ENCODE measurements at places on chromosomes 13 and 19.

DNA sequence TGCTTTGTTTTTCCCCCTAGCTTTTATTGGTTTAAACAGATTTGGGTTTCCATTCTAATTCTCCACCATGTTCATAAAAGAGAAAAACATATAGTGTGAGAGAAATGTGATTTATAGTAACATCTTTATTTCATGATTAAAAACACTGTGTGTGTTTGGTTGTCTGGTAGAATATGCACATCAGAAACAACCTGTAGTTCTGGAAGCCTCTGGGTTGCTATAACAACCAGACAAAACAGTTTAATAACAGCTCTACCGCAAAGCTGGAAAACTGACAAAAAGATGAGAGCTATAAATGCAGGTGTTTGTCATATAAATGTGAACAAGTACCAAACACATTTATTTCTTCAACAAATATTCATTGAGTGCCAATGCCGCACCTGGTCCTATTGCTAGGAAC, 9.8 kb downstream of the KBTBD6 start:
- DNase-seq: no peak

GRCh38 chr19:33227242-33227650, 1.6 kb upstream of the SLC7A10 start:
- no peak for DNase-seq

- no peak for DNase-seq
Measured at GRCh38 chr13:113226873-113227450, 17.5 kb downstream of the CUL4A start.

DNA sequence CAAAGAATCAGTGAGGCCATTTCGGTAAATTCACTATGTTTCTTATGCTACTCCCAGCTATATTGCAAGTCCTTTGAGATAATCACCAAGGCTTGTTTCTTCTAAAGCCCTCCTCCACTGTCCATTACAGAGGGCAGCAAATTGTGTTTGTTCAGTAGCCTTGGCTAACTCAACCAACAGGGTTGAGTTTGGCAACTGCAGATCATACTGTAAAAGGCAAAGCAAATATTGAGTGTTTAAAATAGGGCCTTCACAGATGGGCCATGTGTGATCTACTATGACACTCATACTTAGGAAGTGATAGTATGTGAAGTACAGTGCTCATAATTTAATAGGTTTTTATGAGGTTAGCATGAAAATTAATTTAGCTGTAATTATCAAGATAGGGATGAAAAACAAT, 171.3 kb downstream of the DACH1 start:
- DNase-seq: no peak

DNA sequence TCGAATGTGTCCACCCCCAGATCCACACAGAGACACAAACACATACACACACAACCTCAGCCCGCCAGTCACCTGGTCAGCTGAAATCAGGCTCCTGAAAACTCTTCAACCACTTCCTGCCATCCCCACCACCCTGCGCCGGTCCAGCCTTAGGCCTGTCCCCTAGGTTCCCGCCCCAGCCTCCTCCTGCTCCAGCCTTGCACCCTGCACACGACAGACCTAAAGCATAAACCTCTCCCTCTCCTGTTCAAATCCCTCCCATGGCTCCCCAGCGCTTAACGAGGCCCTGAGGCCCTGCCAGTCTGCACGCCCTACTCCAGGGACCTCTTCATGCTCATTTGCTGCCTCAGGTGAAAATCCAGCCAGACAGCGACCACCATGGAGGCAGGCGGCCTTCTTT, 7.1 kb downstream of the PNMA8B start:
- no peak for DNase-seq

DNA sequence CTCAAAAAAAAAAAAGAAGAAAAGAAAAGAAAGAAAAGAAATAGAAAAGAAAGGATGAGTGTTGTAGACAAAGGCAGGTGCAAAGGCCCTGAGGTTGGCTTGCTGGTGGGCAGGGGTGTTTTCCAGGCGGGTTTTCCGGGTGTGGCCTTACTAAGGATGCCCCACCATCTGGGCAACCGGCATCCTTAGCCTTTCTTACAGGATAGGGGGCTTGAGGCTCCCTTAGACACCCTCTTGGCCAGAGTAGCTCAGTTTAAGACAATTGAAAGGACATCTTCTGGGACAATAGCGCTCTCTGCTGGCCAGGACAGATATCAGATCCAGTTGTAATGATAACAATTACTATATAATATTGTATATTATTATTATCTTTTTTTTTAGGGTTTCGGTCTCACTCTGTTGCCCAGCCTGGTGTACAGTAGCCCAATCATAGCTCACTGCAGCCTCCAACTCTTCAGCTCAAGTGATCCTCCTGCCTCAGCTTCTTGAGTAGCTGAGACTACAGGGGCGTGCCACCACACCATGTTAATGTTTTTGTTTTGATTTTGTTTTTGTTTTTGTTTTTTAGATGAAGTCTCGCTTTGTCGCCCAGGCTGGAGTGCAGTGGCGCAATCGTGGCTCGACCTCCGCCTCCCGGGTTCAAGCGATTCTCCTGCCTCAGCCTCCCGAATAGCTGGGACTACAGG, 1.4 kb upstream of the QTRT1 start:
- DNase-seq: peak; percentile 44

DNA sequence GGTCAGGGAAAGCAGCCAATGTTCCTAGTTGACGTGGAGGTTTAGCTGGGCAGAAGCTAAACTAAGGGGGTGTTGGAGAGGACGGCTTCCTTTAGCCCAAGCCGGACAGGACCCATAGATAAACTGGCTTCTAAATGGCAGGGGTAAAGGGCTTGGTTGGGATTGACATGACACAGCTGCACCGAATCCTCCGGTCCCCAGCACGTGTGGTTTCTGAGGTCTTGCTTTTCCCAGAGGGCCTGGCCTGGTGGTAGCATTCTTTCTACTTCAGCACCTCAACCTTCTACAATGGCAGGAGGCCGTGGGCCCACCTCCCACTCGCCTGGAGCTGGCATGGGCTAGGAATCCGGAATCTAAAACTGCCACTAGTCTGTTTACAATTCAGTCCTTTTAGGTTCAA, 163.0 kb downstream of the FGF9 start:
- no peak for DNase-seq

- DNase-seq: no peak
Measured at GRCh38 chr19:14761607-14762006, 16.8 kb downstream of the ADGRE2 start.

DNA sequence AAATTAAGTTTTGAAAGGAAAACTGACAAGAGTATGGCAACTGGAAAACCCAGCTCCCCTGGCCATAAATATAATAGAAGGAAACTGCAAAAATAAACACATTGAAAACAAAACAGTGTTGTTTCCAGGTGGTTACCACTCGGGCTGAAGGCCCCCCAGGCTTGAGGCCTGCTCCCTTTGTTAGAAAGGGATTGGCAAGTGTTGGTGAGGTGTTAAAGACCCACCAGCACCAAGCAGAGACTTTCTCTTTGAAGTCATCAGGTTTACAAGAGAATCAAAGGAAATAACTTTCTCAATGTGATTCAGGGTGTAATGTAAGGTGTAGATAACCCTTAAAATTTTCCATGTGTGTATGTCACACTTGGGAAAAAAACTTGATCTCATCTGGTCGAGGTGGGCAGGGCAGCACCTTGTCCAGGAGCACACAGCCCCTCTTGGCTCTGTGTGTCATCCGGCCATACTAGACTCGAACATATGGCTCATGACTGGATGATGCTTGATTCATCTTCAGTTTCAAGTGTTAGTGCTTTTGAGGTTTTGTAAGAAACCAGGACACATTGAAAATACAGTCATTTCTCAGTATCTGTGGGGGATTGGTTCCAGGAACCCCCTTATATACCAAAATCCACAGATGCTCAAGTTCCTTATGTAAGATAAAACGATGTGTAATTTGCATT, 7.8 kb downstream of the ACTN4 start:
- no peak for DNase-seq

GRCh38 chr19:996051-996838, 4.0 kb upstream of the GRIN3B start:
- peak; percentile 58 for DNase-seq

GRCh38 chr19:50638600-50638999, 1.1 kb downstream of the SYT3 start:
- DNase-seq: no peak

- DNase-seq: no peak
Measured at GRCh38 chr13:73777134-73777533, 357.1 kb downstream of the KLF12 start.

- peak; percentile 60 for DNase-seq
Measured at GRCh38 chr19:7862413-7862951, 11.7 kb downstream of the PRR36 start.

GRCh38 chr13:99813336-99814095, 158.1 kb downstream of the ZIC5 start:
- DNase-seq: no peak

GRCh38 chr19:56083668-56084067, 37.4 kb downstream of the ZNF787 start:
- no peak for DNase-seq

- DNase-seq: peak; percentile 90
Measured at GRCh38 chr13:35475960-35476943, at the start of gene MAB21L1. MAB21L1 (minus strand) TSS chr13:35476689; CDS start chr13:35476138, 551 bp downstream.

- DNase-seq: no peak
Measured at GRCh38 chr19:45146741-45147205, 14.0 kb downstream of the NKPD1 start.

- DNase-seq: peak; percentile 96
Measured at GRCh38 chr13:113897161-113897560, 33.3 kb upstream of the GAS6 start.

GRCh38 chr13:39148513-39148961, 110.3 kb downstream of the NHLRC3 start:
- peak; percentile 55 for DNase-seq

- no peak for DNase-seq
Measured at GRCh38 chr19:18102916-18103542, 5.5 kb downstream of the MAST3 start.

Measured in AG08395 (cell line).